ENCODE measurements at places on chromosomes 2 and 18.

DNA sequence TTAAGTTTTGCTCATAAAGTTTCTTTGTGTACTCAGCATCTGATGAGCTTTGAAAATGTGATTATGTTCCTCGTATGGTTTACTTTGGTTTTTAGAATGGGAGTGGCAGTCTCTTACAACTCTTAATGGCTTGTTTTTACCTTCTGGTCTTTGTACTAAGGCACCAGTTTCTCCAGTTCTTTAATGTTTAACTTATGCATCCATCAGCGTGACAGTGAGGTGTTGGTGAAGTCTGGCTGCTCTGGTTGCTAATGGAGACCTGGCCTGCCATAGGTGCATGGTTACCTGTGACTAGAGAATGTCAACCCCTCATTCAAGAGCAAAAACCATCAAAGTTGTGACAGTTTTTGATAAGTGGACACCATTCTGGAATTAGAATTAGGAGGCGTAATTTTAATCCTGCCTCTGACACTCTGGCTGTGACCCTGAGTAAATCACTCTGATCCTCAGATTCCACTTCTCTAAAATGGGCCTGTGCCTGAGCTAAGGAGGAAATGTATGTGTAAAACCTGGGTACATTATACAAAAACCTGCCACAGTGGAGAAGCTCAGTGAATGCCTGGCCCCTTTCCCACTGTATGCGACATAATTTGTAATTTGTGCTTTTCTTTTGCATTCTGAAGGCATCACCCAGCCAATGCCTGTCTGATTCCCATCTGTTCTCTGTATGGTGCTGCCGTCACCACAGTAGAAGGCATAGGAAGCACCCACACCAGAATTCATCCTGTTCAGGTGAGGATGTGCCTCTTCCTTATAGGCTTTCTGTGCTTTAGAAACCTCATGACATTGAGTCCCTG lies 11.2 kb downstream of the AOX1 start:
- DNase-seq: no peak

GRCh38 chr2:240462073-240462706 lies 26.7 kb downstream of the GPC1 start:
- DNase-seq: no peak

GRCh38 chr2:52390651-52391050 lies 1358.7 kb upstream of the NRXN1 start:
- no peak for DNase-seq

DNA sequence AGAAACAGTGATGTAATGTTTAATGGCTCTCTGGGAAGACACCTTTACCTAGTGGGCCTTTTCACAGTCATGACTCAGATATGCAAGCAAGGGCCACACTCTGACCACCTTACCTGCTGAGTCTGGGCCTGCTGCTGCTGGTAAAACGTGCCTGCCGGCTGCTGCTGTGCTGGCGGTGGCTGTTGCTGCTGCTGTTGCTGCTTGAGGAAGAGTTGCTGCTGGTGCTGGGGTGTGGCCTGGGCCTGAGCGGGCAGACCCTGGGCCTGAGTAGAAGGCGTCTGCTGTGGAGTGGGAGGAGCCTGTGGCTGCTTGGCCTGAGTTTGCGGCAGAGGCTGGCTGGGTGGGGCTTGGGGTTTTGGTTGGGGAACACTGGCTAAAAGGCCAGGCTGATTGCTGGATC lies 81.6 kb upstream of the NFU1 start:
- DNase-seq: no peak

GRCh38 chr2:134234535-134234934 lies 19.3 kb upstream of the MGAT5 start:
- peak; percentile 16 for DNase-seq

- peak; percentile 24 for DNase-seq
Measured at GRCh38 chr2:94986392-94986963, 39.0 kb upstream of the MAL start.

DNA sequence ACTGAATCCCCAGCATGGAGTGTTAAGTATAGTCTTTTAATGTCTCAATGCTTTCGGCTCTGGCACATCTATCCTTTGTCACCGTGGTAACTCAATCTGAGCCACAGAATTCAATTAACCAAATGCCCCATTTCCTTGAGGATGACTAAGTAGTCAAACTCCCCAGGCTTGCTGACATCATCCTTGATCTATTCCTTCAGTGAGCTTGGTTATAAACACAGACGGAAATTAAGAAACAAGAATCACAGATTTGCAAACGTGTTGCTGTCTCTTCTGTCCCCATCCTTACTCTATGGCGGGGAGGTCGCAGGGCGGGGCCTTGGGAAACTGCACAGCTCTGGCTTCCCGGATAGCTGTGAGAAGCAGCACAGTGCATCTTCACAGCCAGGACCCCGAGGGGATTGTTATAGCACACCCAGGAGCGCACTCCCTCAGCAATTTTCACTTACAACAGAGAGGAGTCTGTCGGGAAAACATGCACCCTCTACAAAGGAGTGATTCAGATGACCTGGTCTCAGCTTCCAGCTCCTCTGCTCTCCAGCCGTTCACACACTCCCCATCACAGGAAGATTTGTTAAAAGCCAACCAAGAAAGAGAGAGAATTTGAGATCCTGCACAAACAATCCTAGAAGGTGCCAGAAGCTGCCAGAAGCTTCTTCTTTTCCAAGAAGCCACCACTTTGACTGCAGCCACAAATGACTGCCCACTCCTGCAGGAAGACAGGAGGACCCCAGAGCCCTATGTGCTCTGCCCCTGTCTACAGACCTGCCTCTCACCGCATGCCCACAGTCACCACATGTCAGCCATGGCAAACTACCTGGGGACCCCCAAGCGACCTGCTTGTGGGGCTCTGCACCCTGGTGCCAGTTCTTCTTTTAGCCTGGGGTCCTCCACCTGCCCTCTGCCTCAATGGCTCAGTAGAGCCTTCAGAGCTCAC lies 44.9 kb upstream of the YWHAQ start:
- no peak for DNase-seq

- no peak for DNase-seq
Measured at GRCh38 chr2:222769941-222770340, 90.9 kb upstream of the ACSL3 start.

DNA sequence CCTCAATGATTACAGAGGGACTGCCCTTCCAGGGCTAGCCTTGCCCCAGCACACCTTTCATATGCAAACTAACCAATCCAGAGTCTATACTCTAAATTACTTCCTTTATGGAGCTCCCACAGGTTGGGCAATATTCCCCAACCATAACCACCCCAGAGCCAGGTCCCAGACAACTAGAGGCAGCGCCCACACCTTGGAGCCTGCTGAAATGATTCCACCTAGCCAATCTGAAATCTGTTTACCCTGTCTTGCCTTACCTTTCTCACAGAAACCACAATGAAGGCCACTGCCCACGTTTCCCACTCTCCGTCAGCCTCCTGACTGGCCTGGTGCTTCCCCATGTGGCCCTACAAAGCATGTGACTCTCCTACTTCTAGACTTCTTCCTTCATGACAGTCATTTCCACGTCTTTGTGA lies 62.0 kb downstream of the REEP1 start:
- no peak for DNase-seq

DNA sequence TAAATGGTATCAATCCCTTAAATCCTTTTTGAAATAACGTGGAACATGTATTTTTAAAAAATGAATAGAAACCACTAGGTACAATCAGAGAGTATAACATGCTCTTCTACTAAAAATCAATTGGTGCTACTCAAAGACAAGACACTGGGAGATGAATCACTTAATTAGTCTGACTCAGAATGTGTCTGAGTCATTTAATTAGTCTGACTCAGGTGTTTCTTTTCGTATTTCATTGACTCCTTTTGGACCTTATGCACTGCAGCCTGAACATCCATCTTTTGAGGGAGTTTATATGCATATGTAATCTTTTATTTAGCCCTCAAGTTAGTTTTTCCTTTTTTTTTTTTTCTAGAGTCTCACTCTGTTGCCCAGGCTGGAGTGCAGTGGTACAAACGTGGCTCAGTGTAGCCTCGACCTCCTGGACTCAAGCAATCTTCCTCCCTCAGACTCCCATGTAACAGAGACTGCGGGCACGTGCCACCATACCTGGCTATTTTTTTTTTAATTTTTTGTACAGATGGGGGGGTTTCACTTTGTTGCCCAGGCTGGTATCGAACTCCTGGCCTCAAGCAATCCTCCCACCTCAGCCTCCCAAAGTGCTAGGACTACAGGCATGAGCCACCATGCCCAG lies 26.5 kb downstream of the PPP4R3B start:
- DNase-seq: peak; percentile 54

- DNase-seq: no peak
Measured at GRCh38 chr2:160299540-160299939, 99.5 kb upstream of the ITGB6 start.

GRCh38 chr2:36951574-36951973 lies 14.8 kb downstream of the STRN start:
- DNase-seq: no peak

Data from CD4-positive, alpha-beta T cell treated with Interleukin-15 for 4 hours (primary cell).